ENCODE measurements at places on chromosomes 6 and 20.
A peak's percentile ranks its signal among the peaks of the same experiment; 100 is the strongest.

- no peak for DNase-seq
Measured at GRCh38 chr20:20628314-20628713, 84.1 kb downstream of the RALGAPA2 start.

- no peak for DNase-seq
Measured at GRCh38 chr6:11970114-11970513, 42.0 kb upstream of the HIVEP1 start.

DNA sequence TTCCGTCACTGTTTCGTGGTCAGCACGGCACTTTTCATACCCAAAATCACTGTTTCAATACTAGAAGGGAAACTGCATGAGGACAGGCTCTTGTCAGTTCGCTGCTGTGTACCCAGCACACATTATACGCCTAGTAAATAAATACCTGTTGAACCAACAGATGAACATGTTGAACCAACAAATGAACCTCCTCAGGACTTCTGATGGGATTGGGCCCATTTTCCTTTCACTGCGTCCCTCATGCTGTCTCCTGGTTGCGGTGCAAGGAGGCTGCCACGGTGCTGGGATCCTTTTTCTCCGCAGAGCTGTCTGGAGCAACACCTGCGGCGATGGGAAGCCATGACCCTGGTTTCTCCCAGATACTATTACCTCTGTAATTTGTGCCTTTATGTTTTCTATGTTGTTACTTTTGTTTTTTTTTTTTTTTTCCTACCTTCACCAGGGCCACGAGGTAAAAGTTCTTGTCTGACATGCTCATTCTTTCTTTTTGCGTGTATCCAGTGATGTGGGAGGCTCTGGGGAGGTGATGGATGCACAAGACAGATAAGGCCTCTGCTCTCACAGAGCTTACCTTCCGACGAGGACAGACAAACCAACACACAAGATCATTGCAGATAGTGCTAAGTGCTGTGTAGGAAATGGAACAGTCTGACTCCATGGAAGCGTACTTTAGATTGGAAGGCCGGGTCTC is 1.1 kb downstream of the VAPB start:
- no peak for DNase-seq

DNA sequence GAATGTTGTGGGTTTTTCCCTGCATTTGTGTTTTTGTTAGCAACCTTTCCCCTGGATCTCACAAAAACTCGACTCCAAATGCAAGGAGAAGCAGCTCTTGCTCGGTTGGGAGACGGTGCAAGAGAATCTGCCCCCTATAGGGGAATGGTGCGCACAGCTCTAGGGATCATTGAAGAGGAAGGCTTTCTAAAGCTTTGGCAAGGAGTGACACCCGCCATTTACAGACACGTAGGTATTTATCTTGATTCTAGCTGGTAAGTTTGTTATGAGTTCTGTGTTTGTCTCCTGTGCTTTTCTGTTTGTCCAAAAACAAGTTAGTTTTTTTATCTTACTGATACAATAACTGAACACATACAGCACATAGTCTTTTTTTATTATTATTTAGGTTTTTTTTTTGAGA is 3.0 kb downstream of the SLC25A27 start:
- no peak for DNase-seq

DNA sequence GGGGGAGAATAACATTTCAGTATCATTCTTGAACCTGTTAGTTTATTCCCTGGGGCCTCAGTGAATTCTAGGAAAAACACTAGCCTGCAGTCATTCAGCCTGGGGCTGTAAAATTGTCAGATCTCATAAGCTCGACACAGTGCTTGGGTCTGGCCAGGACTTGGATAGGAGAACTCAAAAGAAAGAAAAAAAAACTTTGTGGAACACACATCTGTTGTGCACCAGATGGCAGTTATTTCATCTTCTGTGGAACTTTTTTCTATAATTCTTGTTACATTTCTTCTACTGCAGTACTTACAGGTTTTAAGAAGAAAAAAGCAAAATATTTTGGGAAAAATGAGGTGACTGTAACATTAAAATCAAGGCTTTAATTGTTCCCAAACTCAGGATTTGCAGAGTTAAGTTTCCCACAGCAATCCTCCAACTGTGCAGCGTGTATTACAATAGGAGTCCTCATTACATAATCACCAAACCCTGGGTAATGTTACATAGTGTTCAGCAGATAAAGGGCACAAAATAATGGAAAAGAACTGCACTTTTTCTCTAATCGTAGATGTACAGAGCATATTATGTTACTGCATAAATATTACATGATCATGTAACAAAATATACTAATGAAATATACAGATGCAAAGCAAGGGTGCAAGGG is 531.1 kb upstream of the CITED2 start:
- DNase-seq = no peak

DNA sequence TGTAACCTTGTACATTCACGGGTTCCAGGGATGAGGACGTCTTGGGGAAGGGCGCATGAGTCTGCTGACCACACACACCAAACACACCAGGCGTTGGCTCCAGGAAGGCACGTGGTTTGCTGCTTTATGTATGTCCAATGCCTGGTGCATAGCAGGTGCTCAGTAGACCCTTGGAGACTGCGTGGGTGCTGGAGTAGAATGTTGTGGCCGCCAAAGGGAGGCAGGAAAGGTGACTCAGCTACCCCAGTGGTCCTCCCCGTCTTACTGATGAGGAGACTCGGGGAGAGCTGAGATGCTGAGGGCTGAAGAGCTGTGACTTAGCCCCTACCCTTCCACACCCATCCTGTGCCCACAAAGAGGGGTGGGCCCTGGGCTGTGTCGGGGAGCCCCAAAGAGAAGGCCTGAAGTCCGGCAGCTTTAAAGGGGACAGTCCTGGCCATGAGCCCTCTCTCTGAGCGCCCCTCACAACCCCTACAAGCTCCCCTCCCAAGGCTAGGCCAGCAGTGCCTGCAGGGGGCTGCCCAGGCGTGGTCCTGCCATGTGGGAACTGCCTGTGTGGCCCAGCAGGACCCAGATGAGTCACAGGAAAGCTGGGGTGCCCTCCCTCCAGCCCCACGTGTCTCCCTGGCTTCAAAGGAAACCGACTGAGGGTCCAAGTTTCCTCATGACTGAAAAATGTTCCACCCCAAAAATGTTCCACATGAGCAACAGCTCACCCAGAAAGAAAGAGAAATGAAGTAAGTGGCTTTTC is 28.0 kb upstream of the PTGIS start:
- DNase-seq = peak; percentile 83

GRCh38 chr20:48975955-48976354 is 54.4 kb downstream of the ARFGEF2 start:
- DNase-seq = no peak

GRCh38 chr6:8865451-8865850 is 430.1 kb upstream of the SLC35B3 start:
- DNase-seq = no peak

DNA sequence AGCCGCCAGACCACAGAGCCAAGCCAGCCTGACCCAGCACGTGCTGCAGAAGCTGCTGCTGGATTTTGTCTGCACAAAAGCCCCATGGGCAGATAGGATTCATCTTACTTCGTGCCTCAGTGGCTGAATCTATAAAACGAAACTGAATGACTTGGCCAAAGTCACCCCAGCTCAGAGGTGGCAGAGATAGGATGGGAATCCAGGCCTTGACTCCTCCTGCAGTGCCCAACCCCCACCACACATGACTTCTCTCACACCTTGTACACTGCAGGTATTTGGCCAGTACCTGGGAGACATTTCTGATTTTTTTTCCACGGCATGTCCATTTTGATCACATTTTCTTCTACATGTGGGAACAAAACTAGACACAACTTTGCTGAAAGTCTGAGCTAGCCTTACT is 182.1 kb downstream of the ANKRD60 start:
- no peak for DNase-seq

DNA sequence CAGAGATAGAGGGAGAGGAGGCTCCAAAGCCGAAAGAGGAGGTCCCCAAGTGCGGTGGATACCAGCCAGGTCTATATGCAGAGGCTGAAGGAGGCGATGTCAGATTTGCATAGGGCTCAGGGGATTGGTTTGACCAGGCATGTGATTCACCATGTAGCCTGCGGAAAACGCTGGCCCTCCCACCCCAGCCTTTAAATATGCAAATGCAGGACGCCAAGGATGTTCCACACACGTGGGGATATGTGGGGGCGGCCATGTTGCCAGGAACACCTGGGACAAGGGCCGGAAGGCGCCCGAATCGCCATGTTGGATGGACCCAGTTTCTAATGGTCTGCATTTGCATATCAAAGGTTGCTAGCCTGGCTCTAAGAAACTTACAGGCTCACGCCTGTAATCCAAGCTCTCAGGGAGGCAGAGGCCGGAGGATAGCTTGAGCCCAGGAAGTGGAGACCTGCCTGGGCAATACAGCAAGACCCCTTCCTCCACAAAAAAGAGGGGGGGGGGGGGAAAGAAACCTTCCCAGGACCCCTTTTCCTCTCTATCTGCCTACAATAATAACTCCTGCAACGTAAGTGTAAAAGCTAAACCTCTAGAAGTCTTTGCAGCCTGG is 110.5 kb downstream of the TULP4 start:
- no peak for DNase-seq

DNA sequence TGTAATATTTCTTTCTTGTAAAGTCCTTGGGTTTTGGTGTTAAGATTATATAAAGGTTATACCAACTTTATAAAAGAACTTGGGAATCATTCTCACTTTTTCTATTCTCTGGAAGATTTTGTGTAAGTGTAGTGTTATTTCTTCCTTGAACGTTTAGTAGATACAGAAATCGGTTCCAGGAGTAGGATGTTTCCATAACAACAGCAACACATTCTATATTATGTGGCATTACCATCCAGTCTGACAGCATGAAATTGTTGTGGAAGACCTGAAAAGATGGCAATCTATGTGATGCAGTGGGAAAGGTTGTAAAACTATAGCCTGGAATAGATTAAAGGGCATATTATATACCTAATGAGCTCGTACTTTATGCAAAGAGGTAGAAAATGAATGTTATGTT is 13.8 kb downstream of the ECT2L start:
- DNase-seq = no peak

DNA sequence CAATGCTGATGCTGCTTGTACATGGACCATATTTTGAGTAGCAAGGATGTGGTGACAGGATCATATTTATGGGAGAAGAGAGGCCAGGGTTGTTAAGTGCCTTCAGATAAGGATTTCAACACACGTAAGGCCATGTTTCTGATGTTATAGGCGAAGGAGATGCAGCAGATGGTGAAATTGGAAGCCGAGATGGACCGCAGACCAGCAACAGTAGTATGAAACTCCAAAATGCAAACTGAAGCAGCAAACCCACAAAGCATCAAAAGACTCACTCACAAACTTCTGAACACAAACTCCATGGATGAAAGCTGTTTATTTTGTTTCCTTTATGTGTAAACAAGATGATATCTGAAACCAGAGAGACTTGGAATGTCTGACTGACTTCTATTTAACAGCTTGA is 35.6 kb upstream of the LAMP5 start:
- DNase-seq = no peak

GRCh38 chr6:13268913-13269518 is 59.3 kb downstream of the TBC1D7 start:
- no peak for DNase-seq

DNA sequence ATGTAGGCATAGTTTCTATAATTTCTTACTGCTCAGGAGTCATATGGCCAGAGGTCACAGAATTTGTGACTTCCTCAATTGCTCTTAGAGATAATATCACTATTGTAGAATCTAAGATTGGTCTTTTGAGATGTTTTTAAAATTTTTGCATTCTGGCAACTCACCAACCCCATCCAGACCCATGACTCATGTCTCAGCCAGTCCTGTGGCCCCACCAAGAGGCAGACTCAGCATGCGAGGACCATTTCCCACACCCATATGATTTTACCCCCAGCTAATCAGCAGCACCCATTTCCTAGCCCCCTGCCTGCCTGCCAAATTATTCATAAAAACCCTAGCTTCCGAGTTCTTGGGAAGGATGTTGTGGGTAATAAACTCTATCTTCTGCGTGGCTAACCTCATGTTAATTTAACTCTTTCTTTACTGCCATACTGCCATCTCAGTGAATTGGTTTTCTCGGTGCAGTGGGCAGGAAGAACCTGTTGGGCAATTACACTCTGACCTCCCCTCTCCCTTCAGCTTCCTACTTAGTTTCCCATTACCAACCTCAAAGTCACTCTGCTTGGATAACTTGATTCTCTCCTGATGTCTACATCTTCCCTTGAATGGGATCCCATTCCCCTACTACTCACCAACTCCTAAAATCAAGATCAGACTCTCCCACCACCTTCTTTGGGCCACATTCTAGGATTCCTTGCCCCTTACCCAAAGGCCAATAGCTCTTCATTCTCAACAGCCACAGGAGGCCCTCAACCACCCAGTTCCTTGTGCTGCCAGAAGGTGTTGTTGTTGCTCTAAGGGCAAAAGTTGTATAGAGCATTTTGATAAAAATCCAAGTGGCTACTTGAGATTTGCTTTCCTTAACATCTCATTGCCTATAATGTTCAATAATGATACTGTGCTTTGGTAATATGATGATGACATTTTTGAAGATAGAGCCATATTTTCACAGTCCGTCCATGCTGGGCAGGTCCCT is 16.2 kb upstream of the IYD start:
- no peak for DNase-seq

DNA sequence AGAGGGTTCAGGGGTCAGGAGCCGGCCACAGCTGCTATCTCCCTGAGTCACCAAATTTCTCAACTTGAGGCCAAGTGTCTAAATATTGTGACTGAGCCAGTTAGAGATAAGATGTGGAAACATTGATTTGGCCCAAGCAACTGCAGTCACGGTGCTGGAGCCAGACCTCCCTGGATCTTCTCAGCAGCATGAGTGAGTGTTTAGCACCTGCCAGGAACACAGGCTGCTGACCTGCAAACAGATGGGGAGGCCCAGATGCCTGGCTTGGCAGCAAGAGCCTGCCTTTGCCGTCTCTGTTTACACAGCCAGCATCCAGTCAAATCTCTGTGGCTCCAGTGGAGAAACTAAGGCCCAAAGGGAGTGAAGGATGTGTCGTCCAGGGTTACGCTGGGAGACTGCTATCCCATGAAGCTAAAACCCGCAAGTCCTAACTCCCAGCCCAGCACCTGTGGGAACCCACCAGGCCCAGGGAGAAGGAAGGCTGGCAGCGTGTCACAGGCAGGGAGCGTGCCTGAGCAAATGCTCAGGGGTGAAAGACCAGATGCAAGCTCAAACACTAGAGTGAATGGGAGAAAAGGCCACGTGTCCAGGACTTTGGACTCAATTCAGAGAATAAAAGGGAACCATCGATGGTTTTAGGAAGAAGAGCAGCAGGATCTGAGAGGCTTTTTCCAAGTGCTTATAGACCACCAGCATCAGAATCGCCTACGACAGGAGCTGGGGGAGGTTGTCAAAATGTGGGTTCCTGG is 15.9 kb upstream of the PTGIS start:
- DNase-seq = no peak

DNA sequence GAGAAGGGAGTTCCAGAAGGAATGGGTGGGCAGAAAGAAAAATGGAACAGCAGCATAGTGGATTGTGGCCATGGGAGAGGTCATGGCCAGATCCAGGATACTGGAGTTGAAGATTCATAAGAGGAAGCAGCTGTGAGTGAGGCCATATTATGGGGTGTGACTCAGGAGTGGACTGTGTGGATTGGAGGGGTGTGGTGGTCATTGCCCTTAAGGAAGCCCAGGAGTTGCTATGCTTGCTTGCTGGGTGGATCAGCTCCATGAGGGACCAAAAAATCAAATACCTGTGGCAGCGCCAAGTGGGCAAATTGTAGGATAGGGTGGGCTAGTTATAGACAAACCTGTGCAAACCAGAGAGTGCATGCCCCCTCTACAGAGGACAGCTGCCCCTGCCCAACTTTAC is 18.3 kb downstream of the LRRC1 start:
- no peak for DNase-seq
